ENCODE measurements at places on chromosomes 2 and 18.

GRCh38 chr2:209577376-209578357 lies 153.8 kb downstream of the MAP2 start:
- DNase-seq = peak; percentile 40

DNA sequence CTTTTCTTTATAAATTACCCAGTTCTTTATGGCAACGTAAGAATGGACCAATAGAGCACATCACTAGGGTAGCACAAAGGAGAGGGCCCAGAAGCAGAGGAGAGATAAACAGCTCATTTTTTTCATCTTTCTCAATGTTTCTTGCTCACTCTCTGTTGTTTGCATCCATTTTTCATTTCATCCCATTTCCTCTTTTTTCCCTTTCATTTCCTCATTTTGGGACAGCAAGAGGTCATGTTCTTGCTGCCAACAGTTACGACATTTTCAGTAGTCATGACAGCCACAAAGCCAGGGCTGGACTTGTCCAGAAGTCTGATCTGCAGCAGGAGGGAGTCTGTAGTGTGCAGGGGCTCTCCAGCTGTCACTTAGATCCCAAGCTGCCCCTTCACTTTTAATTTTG lies 52.7 kb upstream of the CYP1B1 start:
- no peak for DNase-seq

DNA sequence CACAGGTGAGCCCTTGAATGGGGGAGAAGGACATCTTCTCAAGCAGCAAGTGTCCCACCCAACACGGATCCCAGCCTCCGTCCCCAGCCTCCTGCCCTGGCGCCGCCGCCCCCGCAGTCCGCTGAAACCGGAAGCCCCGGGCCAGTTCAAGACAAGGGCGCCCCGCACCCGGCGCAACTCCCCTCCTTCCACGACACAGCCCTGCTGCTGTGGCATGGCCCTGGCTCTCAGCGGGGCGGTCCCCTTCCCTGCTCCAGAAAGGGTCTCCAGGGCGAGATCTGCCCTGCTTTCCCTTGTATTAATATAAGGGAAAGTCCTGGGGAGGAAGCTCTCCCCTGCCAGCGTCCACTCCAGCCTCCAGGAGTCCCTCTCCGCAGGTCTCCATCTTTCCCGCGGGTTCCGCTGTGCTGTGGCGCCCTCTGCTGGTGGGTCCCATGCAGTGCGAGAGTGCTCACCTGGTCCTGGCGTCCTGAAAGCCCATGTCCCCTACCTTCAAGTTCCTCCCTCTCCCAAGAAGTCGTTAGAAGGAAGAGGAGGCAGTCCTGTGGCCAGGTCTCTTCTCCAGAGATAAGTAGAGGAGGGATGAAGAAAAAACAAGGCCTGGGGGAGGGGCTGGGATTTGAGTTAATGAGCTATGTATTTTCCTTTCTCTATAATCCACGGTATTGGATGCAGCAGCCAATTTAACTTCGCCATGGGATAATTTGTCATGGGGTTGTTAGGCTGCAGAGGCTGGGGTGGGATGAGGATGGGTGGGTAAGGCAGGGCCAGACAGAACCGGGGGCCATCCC lies 176.0 kb downstream of the SMAD2 start:
- DNase-seq = peak; percentile 19

DNA sequence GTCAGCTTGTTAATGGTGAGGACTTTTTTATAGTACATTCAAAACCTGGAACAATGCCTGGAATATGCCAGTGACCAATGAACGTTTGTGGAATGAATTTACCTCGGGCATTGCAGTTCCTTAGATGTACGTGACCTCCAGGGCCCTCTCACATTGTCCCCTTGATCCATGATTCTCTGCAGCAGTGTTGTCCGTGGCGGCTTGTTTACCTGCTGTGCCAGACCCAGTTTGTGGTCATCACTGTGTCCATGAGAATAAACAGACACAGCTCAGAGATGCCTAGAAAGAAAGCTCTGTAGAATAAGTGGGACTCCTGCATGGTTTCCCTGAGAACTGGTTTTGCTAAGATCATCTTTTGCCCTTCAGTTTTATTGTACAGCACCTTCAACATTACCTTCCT lies 1132.2 kb downstream of the DPP10 start:
- DNase-seq = no peak

DNA sequence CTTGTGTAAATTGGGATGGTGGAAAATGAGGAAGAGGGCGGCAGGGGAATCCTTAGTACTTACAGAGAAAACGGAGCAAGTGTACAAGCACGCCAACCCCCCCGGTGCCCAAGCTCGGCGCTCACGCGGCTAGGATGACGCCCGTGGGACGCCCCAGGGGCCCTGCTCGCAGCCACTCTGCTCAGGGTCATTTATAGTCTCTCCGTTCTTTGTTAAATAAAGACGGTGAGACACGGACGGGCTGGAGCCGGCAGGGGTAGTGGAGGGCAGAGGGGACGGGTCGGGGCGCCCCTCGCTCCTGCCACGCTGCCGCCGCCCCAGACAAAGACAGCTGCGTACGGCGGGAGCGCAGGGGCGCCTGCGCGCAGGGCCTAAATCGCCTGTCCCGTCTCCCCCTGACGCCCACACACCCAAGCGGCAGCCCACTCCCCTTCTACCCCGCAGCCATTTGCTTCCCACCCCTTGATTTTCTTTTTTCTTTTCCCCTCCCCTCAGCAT lies 37.8 kb downstream of the PCBP1 start:
- DNase-seq = peak; percentile 41

DNA sequence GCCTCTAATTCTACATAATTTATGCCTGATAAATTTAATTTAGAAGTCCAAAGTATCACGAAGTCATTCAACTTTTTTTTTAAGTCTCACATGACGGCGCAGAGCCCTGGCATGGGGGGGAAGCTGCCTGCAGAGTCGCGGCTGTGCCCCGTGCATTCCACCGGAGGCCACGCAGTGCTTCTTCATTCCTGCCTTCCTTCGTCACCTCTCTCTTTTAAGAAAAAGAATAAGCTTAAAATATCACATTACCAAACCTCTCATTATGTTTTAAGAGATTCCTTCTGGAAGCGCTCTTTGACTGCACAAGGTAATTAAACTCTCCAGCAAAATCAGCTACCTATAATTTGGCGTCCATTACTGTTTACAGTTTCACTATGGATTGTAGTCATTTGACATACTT lies 20.3 kb upstream of the KIDINS220 start:
- DNase-seq = no peak

DNA sequence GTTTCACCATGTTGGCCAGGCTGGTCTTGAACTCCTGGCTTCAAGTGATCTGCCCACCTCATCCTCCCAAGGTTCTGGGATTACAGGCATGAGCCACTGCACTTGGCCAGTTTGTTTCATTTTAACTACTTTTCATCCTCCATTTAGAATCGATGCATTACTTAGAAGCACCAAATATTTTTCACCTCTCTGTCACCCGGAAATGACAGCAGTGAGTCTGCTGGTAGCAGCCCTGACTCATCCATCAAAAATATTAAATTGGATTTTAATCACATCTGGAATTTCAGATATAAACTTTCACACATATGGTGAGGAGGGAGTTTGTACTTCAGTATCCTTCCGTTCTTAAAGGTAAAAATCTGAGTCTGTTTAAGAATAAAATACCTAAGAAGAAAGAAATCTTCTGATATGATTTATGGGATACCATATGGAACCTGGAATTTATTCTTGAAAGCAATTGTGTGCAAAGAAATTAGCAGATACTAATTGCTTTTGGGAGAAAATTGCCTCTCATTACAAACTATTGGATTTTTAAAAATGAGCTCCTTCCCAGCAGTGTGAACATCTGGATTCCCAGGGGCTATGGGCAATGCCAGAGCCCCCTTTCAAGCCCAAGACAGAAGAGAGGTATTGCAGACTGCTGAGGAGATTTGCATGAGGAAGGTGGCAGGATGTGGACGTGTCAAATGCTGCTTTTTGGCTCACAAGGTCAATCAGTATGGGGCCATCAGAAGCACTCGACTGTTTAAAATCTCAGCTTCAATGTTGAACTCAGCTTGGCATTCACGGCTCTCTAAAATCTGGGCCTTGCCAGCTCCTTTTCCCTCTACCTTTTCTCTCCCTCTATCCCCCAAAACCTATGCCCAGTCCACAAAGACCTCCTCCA lies 279.5 kb upstream of the SIX2 start:
- DNase-seq = no peak

GRCh38 chr2:221780281-221780688 lies 208.2 kb upstream of the EPHA4 start:
- no peak for DNase-seq

GRCh38 chr18:46072959-46073358 lies 899 bp upstream of the PSTPIP2 start:
- DNase-seq = no peak

GRCh38 chr2:101386599-101387150 lies 628 bp downstream of the CREG2 start:
- DNase-seq = no peak

- DNase-seq = no peak
Measured at GRCh38 chr2:12675352-12675795, 41.4 kb upstream of the TRIB2 start.

- no peak for DNase-seq
Measured at GRCh38 chr2:160214461-160215445, 14.7 kb upstream of the ITGB6 start.

DNA sequence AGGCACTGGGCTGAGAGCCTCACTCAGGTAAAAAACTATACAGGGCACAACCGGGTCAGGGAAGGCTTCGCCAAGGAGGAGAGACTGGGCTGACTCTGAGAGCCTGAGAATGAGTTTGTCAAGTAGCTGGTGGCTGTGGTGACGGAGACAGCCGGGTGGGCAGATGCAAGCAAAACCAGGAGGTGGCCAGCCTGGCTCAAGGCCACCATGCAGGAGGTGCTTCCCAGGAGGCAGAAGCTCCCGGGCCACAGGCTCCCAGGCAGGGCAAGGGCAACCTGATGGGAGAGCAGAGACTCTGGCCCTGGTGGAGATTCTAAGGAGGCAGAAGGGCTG lies 2.9 kb upstream of the INHBB start:
- no peak for DNase-seq

- DNase-seq = no peak
Measured at GRCh38 chr2:240885566-240885965, 10.4 kb downstream of the MAB21L4 start.

- no peak for DNase-seq
Measured at GRCh38 chr2:34239511-34239910, 640.4 kb upstream of the FAM98A start.

DNA sequence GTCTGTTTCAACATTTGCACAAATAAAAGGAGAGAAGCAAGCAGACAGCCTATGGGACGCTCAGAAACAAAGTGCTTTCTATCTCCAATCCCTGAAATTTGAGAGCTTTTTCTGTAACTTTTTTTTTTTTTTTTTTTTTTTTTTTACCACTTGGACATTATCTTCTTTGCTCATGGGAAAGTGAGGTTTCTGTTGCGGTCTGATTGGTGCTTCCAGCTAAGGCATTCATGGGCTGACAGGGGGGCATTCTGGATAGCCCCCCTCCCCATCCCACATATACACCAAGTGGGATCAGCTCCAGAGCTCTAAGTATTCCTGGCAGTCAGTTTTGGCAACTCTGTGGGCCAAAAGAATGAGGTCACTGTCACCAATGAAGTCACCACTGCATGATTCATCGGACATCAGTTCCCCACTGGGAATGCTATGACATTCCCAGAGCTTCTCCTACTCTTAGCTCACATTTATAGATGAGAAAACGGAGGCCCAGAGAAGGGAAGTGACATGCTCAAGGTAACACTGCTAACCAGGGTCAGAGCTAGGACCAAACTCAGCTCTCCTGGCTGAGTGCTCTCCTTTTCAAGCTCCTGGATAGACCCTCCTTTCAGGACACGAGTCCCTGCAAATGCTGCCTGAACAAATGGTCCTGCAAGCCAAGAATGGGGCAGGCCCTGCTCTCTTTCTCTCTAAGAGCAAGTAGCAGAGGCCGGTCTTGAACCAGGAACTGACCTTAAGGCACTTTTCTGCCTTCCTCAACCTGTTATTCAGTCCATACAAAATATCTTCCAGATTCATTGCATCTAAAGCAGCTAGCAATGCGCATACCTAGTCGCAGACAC lies 61.3 kb downstream of the TMEM247 start:
- DNase-seq = no peak

GRCh38 chr2:681312-681711 lies 4.1 kb upstream of the TMEM18 start:
- no peak for DNase-seq

- DNase-seq = no peak
Measured at GRCh38 chr2:12714391-12715221, 2.1 kb upstream of the TRIB2 start.

DNA sequence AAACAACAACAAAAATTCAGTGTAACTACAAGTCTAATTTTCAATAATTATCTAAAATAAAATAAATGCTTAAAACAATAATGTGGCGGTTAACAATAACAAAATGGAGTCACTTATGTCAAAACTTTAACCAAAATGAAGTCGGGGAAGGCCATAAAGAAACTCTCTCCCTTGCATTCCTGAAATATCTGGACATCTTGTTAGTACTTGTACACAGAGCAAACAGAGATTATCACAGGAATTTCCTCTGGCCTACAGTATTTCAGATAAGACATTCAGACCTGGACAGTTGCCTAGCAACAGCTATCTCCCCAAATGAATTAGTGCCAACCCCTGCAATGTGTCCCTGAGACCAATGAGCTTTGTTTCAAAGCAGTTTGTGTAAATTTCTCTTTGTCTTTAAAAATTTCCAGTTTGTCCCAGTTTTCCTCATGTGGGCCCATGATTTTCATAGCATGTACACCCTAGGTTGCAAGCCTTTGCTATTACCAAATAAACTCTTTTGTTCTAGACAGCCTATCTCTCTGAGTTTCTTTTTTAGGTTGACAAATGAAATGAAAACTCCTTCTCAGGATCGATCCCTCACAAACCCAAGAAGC lies 68.6 kb downstream of the EXOC6B start:
- no peak for DNase-seq

DNA sequence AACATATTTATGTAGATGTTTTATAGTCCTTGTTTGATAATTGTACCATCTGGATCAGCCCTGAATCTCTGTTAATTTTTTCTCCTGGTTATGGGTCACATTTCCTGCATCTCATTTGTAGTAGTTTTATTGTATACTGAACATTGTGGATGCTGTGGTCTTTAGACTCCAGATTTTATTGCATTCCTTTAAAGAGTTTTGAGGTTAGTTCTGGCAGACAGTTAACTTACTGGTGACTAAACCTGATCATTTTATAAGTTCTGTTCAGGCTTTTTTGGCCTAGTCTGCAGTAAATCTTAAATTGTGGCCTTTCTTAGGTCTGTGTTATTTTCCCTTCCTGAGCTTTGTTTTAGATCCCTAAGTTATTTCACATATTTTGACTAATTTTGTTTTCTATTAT lies 84.3 kb downstream of the FANCL start:
- DNase-seq = no peak

DNA sequence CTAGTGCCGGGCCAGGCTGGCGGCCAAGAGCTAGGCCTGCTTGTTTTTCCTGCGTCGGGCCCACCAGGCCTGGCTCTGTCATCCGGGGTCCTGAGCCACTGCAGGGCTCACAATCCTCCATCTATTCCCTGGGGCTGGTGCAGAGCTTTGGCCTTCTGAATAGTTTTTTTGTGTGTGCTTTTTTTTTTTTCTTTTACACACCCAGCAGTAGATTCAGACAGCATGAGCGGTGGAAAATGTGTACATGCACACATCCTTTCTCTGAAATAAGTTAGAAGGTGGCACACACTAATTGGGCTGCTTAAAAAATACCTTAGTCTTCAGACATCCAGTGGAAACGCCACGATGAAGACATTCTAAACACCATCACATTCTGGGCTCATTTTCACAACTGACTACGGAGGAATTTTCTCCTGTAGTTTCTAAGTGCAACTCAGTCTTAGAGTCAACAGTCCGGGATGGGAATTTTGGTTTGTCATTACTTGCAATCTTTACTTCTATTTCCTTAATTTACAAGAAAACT lies 6.1 kb downstream of the ZFP36L2 start:
- DNase-seq = no peak

- DNase-seq = no peak
Measured at GRCh38 chr2:12764849-12765605, 48.3 kb downstream of the TRIB2 start.

GRCh38 chr2:224666951-224667553 lies 49.1 kb downstream of the CCDC195 start:
- DNase-seq = no peak
